Stimulated activated CD4-positive, alpha-beta T cell treated with anti-CD3 and anti-CD28 coated beads, Interleukin-4, amount 100 ng/mL, for 48 hours (primary cell): ENCODE measurements at places on chromosomes 2 and 18.

DNA sequence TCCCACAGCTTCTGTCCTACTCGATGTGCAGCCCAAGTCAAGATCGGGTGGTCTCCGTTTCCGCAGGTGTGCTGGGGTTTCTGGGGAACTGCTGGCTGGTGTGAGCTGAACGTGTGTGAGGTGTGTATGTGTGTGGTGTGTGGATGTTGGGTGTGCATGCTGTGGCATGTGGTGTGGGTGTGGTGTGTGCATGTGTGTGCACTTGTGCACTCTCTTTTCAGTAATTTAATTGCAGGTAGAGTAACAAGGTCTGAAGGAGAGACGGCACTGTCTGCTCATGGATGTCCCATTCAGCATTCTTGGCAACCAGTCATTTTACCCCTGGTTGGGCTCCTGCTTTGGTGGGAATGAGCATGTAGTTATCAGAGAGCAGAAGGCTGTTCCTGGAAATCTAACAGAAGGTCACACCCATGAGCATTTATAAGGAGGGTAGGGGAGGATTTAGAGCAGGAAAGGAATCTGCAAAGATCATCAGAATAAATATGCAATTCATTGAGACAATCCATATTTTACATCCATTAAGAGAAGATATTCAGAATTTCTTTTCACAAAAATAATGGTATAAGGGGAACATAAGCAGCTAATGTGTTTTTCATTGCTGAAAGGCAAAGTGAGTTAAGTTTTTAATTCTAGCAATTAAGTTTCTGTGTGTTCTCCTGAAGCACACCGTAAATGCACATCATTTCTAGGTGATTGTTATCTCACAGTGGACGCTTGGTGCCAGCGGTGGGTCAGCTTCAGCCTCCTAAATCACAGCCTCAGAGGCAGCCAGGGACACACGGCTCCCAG is 60.7 kb downstream of the ADI1 start:
- DNase-seq = no peak

- DNase-seq = no peak
These were observed 189.5 kb upstream of the HDAC4 start for GRCh38 chr2:239590276-239590675.

- DNase-seq = no peak
These were observed 126.6 kb downstream of the UBE2E3 start for GRCh38 chr2:181106789-181107627.

GRCh38 chr18:79485788-79486355 is 90.1 kb downstream of the NFATC1 start:
- no peak for DNase-seq

- DNase-seq = no peak
These were observed 3.9 kb upstream of the ID2 start for GRCh38 chr2:8677646-8678592.

DNA sequence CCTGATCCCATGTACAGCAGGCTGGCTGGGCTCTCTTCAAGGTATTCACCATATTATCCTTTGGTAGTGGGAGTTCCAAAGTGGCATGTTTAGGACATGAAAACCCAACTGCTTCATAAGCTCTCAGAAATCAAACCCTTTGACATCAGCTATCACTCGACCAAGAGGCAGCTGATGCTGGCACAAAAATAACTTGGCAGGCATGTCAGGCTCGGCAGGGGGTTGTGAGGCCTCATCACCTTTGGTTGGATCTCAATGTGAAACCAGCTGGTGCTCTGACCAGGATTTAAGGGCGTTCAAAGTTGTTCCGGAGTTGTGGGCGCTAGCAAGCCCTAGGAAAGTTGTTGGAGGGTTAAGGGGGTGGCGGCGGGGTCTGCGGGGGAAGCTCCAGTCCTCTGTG is 171.9 kb downstream of the FHOD3 start:
- no peak for DNase-seq

GRCh38 chr2:239193401-239193811 is 207.4 kb downstream of the HDAC4 start:
- DNase-seq = no peak

GRCh38 chr18:21865043-21865442 is 124.5 kb downstream of the MIB1 start:
- DNase-seq = no peak

DNA sequence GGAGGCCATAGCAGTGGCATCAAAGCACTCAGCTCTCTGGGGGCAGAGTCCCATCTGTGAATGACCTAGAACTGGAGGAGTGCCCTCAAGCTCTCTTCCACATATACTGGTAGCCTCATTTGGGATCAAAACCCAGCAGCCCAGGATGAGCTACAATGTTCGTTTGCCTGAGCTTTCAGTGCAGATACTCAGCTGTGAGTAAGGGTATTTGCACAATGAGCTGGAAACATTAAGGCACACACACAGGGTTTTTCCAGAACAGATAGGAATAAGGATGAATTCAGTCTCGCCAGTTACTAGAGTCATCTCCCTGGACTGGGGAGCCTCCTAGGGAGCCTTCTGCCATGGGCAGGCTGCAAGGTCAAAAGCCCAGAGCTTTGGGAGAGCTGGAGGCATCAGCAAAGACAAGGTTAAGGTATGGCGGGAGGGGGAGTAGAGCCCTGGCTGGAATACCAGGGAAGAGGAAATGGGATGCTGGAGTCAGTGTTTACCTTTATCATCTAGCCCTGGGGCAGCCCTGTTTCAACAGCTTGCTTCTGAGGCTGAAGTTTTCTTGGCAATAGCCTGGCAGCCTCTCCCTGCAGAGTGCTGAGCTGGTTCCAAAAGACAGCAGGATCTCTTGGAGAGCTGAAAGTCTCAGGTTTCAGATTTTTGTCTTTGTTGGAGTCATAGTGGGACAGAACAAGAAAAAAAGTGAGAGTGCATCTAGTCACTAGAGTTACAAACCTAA is 187.7 kb downstream of the LOXHD1 start:
- DNase-seq = no peak

GRCh38 chr2:12604341-12604740 is 112.4 kb upstream of the TRIB2 start:
- no peak for DNase-seq

DNA sequence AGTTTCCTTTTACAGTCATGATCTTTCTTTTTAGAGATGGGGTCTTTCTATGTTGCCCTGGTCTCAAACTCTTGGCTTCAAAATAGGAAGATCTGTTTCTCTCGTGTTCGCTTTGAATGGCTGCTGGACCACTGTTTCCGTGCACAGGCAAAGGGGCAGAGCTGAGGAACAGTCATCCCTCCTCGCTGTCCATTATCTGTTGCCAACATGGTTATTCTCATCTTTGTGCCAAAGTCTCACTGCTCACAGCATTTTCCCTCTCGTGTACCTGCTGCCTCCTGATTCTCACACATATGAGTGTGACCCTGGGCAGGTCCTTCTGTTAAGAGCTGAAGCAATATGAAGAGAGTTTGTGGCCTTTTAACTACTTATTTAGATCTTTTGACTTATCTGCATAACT is 28.0 kb upstream of the CCNYL1 start:
- no peak for DNase-seq

GRCh38 chr2:47601568-47601967 is 181.4 kb upstream of the MSH6 start:
- DNase-seq = no peak

DNA sequence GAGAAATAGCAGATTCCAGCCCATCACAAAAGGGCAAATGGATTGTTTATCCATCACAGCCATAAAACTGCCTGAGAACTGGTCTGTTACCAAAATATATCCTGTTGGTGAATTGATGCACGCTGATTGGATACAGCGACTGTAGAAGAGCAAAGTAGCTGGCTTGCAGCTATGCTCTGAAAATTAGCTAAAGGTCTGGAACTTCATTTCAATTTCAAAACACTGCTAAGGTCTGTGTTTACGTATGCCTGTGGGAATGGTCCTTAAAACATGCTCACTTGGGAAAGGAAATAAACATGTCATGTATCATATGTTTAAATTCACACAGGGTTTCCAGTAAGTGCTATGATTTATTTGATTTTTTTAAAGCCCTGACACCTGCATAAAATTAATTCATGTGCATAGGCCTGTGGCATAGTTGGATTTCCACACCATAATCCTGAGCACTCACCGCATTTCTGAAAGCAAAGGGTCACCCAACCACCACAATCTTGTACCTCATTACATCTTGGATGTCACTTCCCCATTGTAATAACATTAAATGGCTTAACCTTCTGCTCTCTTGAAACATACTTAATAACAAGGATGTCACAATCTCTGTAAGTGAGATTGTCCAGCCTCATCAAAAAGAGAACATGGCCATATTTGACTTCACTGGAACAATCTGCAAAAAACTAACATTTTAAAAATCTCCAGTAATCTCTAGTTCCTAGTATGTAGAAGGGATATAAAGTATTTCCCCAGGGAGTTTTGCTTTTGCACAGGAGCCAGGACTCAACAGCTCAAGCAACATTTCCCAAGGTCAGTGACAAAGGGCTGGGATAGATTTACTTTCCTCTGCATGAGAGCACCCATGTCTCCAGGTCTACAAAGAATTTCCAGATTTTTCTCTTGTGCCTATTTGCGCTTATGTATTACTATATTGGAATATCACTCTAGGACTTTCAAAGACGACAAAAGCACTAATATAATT is 109.8 kb downstream of the FARSB start:
- no peak for DNase-seq

- DNase-seq = no peak
These were observed 173.3 kb upstream of the ERBB4 start for GRCh38 chr2:212711856-212712255.

DNA sequence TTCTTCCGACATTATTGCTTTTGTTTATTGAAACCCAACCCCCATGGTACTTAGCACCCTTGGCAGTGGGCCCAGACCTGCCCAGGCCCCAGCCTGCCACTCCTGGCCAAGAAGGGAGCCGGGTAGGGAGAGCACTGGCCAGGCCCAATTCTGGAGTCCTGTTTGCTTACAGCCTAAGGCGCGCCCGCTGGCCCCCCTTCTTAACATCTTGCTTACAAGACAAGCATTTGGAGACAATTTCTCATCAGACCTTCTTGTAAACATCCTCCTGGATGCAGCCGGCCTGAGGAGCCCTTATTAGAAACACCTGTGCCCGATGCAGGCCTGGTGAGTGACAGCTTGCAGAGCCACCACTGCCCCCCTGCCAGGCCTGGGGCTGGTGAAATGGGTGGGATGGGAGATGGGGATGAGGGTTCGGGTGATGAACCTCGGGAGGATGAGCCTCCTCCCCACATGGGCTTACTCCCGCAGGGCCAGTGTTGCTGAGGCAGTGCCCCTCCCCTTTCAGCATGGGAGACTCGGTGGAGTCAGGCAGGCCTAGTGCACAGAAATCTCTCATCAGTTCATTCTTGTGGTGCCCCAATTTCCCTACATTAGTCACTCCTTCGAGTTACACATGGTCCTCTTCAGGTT is 217.5 kb downstream of the CYP26B1 start:
- DNase-seq = no peak

- no peak for DNase-seq
These were observed 19.1 kb downstream of the IL1R2 start for GRCh38 chr2:102010902-102011301.

DNA sequence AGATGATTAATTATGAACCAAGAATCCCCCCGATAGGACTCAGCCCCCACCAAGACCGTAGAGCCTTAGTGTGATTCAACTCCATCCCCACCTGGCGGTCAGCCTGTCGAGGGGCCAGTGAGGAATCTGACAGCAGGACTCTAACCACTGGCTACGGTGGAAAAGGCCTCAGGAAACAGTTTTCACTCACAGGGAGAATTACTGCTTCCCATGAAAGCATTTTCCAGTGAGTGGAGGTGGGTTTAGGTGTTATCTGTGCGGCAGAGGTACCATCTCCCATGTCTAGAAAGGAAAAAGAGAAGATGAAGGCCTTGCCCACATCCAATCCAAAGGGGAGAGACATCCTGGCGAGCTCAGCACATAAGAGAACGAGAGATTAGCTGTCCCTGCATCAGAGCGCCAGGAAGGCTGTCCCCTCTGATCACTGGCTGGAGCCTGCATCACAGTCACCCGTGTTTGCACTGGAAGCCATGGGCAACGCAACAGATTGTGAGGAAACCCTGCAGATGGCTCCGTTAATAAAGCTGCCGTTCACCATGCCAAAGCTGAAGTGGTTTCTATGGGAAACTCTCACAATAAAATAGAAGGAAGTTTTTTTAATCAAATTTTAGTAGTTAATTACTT is 22.3 kb downstream of the COX7A2L start:
- no peak for DNase-seq

- no peak for DNase-seq
These were observed 1.7 kb downstream of the METTL4 start for GRCh38 chr18:2569338-2570207.

GRCh38 chr2:230794497-230794896 is 70.2 kb upstream of the ITM2C start:
- DNase-seq = no peak

DNA sequence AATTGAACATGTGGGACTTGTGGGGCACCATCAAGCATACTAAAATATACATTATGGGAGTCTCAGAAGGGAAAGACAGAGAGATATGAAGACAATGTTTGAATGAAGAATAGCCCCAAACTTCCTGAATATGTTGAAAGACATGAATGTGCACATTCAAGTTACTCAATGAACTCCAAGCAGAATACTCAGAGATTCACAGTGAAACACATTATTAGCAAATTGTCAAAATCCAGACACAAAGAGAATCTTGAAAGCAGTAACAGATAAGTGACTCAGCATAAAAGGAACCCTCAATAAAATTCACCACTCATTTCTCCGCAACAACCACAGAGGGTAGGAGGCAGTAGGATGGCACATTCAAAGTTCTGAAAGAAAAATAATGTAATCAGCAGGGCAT is 8.8 kb downstream of the C2orf92 start:
- DNase-seq = no peak

- DNase-seq = no peak
These were observed 31.2 kb downstream of the EPC2 start for GRCh38 chr2:148675708-148676107.

- no peak for DNase-seq
These were observed 26.8 kb upstream of the GPR17 start for GRCh38 chr2:127619203-127619590.

DNA sequence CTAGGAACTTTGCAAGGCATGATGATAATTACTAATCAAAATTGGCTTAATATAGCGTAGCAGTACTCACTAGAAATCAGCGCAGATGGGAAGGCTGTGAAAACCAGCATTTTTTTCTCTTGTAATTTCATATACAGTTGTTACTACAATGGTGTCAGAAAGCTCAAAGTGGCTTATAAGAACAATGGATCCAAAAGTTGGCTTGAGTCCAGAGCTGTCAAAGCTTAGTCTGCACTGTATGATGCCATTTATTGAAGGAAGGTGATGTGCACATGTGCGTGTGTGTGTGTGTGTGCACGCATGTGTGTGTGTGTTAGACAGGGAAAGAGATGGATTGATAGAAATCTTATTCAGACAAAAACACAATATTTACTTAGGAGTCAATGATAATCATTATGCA is 341.3 kb downstream of the TGIF1 start:
- no peak for DNase-seq

- no peak for DNase-seq
These were observed 71.4 kb downstream of the SEPTIN10 start for GRCh38 chr2:109542384-109542783.

GRCh38 chr2:74458938-74459363 is 713 bp downstream of the WBP1 start:
- DNase-seq = no peak

DNA sequence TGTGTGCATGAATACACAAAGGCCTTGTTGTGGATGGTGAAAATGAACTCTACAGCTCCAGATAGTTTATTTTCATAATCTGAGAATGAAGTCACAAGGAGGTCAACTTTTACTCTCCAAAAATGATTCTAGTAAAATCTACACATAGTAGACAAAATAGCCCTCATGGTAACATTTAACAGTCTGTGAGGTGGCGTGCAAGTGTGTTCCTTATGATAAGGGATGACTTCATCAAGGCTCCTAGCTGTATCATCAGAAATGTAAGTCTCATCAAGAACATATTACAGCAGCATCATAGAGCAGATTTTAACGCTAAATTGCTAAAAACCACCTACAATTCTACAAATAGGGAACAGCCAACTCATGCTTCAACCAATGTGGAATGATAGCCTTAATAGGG is 72.3 kb upstream of the RIOK3 start:
- no peak for DNase-seq
